MG63 (cell line): ENCODE measurements at places on chromosomes 1 and 21. TPM values are rescaled to one million over a fixed set of nuclear protein-coding genes. Genes with fewer than 3 reads are reported as not detected.
A peak's percentile ranks its signal among the peaks of the same experiment; 100 is the strongest.

GRCh38 chr1:242462867-242463266, 61.6 kb downstream of the PLD5 start:
- no peak for DNase-seq

Gene TMEM125
- total RNA-seq: not detected in 2 replicates

GRCh38 chr21:41839387-41840000, 39.6 kb downstream of the PRDM15 start:
- no peak for DNase-seq

- peak; percentile 82 for DNase-seq
Measured at GRCh38 chr1:232226197-232226712, 403.7 kb downstream of the SIPA1L2 start.
